Adrenal gland (tissue), 19 donors: ENCODE measurements at places on chromosomes 3 and 15.

- no peak for DNase-seq
These were observed 86.8 kb downstream of the CYP19A1 start for GRCh38 chr15:51251556-51251955.

DNA sequence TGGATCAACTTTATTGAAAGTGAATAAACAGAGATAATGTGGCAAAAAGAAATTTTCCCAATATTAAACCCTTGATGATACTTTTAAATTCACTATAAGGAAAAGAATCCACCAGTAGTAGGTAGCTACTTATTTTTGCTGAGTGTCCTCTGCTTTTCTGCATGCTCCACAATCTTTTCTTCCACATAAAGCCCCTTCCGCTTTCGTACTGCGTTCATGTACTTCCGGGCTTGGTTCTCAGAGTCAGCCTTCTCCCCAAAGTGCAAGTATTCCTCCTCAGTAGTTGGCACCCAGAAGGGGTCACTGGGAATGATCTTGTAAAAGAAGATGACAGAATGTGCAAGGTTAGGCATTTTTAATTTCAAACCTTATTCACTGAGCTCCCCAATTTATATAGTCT is 84.4 kb upstream of the MEX3B start:
- DNase-seq = no peak

GRCh38 chr3:153600896-153601295 is 438.9 kb downstream of the RAP2B start:
- DNase-seq = no peak

DNA sequence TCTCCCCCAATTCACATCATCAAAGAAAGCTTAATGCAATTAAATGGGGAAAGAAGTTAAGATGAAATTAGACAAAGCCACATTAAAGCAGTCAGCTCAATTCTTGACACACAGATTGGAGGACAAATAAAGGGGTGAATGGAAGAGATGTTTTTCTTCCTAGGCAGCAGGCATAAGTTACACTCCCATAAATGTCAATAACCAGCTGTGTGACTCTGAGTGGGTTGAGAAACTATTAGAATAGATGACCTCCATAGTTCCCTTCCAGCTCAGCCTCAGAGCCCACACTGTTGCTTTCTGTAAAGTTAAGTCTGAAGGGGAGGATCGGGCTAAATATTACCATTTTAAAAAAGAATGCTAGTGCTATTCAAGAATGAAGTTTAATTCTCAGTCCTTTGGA is 71.0 kb downstream of the THBS1 start:
- DNase-seq = no peak

DNA sequence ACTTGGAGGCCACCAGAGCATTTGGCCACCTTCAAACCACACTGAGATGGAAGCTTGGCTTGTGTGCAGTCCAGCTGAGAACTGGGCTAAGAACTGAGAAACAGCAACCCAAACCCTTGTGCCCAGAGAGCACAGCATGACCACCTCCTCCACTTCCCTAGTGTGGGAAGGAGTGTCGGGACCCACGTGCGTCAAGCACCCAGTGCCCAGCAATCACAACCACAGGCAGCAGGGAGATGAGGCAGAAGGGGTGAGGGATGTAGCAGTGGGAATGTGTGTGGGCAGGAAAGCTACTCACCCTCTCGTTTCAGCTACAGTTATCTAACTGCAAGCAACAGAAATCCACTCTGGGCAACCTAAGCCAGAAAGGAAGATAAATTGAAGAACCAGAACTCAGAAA is 25.0 kb upstream of the RFTN1 start:
- DNase-seq = no peak

- peak; percentile 42 for DNase-seq
These were observed 22.1 kb upstream of the POLG start for GRCh38 chr15:89356634-89357298.

GRCh38 chr3:100334488-100335351 is at the start of gene NIT2:
Gene NIT2, plus strand, starts transcription at chr3:100334757. Its CDS starts 35 bp downstream, at chr3:100334792.
- DNase-seq = peak; percentile 84

GRCh38 chr15:49387471-49387870 is 35.6 kb upstream of the FGF7 start:
- no peak for DNase-seq

DNA sequence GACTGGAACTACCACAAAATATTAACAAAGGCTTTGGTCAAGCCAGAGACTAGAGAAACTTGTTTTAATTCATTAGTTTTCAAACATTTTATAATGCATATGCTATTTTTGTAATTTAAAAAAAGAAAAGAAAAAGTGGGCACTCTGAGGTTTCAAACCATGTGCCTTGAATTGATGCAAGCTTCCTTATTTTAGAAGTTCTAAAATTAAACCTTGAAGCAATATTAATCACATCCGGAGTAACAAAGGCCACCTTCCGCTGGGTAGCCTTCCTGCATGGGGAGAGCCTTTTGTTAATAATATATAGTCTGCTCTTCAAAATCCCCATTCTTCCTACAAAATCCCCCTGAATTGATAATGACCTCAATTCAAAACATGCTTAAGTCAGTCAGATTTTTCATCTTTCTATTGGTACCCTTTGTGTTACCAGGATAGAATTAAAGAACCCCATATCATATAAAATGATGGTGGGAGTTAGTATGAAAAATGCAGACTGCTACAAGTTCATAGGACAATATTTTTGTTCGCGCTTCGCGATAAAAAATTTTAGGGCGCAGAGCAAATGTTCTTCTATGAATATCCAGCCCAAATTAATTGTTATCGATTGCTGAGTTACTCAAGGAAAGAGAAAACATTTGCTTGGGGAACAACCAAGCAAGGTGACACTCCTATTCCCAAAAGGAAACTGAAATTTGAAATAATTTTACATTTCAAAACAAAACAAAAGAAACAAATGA is 30.6 kb downstream of the LDHAL6B start:
- no peak for DNase-seq

DNA sequence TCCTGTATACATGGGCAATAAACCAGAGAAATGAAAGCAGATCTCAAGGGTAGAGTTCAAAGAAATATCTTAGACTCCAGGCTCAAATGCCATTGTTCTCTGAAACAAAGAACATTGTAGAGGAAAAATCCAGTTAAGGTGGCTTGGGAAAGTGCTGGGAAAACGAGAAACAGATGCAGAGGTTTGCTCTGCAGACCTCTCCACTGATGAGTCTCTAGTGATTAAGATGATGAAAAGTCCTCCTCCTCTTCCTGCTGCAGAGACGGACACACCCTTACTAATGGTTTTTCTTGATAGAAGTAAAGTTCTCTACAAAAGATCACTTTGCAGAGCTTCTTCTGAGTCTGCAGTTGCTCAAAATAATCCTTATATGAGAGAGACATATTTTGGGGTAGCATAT is 264.7 kb downstream of the GABRG3 start:
- no peak for DNase-seq

- no peak for DNase-seq
These were observed 22.3 kb upstream of the P2RY13 start for GRCh38 chr3:151351648-151352047.

GRCh38 chr15:63834500-63835210 is 907 bp upstream of the HERC1 start:
- no peak for DNase-seq

GRCh38 chr15:69861331-69862171 is 236.2 kb downstream of the TLE3 start:
- no peak for DNase-seq

GRCh38 chr3:128182656-128183055 is 29.4 kb downstream of the EEFSEC start:
- DNase-seq = no peak

GRCh38 chr3:130975251-130975650 is 51.4 kb downstream of the ASTE1 start:
- DNase-seq = no peak

GRCh38 chr3:4019501-4019900 is 220.3 kb downstream of the LRRN1 start:
- DNase-seq = no peak

DNA sequence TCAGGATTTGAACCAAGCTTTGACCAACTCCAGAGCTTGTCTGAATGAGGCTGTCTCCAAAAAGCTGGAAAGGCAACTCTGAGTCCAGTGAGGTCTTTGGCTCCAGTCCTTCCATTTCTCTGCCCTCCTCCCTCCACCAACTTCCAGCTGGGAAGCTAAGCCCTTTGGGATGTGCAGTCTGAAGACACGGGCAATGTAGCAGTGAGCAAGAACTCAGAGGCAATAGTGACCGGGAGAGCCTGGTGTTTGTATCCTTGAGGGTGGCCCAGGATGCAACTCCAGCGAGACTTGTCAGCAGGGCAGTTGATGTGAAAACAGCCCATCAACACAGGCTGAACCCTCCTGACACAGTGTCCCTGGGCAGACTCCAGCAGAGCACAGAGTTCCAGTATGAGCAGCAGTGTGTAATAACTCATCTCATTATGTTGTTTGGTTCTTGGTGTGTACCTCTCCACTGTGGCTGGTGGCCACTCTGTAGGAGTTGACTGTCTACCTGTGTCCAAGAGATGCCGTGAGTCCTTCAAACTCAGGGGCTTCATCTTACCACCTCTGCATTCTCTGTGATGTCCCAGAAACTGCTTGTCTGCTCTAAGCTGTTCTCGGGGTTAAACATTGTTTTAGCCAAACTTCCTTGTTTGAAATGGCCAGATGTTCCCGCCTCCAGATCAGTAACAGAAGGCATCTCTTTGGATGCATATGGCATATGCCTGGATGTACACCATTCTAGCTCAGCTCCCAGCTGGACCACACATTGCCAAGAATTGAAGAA is 6.6 kb downstream of the CDCP1 start:
- DNase-seq = no peak

DNA sequence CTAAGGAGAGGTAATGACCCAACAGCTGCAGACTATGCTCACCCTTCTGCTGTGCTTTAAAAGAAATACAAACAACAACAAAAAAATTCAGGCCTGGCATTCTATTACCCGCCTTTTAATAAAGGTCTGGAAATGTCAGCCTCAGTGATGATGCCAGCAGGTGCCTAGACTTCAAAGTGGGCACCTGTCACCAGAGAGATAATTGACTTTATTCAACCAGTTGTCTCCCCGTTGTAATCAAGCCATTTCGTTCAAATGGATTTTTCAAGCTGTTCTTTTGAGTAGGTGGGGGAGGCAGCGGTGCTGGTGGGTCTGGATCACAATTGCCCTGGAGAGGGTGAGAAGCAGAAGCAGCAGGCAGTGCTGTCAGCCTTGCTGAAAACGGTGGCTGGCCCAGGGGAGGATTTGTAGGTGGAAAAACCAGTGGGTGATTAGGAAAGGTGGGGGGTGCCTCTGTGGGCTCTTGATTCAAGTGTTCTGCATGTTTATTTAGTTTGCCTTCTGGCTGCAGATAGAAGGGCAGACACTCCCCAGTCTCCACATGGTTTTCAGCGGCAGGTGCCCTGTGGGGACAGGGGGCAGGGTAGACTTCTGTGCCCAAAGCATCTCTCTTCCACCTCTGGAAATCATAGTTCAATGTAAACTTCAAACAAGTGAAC is 300.2 kb upstream of the SLCO3A1 start:
- no peak for DNase-seq

DNA sequence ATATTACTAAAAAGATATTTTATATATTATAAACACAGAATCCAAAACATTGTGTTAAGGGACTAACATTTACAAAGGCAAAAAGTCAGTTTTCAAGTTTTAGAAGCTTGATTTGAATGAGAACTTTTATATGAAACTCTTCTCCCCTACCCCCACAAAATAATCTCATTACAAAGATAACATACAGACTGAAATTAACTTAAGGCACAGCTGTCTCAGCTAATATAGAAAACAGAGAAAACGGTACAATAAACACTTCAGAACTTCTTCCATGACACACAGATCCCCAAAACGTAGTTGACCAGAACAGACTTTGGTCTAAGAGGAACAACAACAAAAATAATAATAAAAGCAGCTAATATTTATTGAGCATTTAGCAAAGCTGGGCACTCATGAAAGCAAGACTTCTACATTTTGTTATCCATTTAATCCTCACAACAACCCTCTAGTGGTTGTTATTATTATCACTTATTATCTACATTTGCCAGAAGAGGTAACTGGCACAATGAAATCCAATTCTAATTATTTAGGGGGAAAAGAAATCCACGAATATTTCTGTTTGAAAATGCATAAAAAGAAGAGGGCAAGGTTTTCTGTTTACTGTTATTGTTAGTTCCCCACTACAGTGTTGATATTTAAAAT is 68.1 kb downstream of the PFN2 start:
- DNase-seq = no peak

DNA sequence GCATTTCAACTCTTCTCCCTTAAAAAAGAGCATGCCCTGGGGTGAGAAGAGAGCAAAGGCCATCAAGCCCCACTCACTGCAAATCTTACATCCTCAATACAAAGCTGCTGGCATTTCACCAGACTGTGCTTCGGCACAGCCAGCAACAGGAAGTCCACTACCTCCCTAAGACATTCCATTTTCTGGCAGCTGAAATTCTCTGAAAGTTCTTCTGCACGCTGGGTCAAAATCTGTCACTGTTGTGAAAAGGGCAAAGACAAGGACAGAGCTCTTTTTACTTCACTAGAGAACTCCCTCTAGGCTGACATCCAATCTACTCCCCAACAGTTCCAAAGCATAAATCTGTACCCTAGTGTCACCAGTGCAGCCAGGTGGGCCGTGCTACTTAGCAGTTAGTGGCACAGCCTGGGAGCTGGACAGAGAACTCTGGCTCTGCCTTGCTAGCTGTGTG is 6.3 kb downstream of the MTMR10 start:
- peak; percentile 27 for DNase-seq

GRCh38 chr3:139715743-139716360 is 38.1 kb upstream of the NMNAT3 start:
- DNase-seq = no peak

GRCh38 chr15:95733931-95734330 is 596.6 kb upstream of the NR2F2 start:
- no peak for DNase-seq

DNA sequence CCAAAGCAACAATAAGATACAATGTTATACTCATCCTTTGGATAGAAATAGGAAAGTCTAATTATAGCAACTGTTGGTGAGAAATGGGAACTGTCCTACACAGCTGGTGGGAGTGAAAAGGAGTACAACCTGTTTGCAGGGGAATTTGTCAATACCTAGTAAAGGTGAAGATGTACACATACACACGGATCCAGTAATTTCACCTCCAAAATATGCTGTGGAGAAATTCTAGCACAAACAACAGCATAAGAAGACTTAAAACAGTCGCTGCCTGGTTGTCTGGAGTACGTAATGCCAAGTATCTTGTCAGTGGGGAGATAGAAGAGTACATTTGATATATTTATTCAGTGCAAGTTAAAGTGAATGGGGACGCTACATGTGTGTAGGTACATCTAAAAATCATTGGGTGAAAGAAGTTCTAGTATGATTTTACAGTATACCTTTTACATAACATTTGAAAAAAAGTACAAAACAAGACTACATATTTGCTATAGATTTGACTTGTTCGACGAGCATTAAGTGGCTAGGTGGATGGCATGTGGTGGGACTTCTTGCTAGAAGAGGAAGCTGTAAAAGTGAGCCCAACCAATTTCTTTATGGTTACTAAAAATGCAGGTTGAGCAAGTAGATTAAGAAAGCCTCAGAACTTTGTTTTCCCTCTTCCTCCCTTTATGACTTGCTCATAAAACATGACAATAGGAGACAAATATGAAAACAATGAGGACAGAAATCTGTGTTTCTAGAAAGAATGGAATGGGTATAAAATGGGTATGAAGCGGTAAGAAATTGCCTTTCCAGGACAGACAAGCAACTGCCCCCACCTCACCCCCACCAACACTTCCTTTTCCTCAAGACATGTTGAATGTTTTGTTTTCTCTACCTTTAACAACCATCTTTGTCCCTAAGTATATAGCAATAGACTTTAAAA is 50.2 kb upstream of the CCR4 start:
- DNase-seq = no peak

GRCh38 chr3:123960781-123961507 is at the start of gene CCDC14:
Gene CCDC14, minus strand, starts transcription at chr3:123961229. Its CDS starts 56 bp downstream, at chr3:123961173.
- DNase-seq = peak; percentile 96

- no peak for DNase-seq
These were observed 2.1 kb upstream of the CCDC33 start for GRCh38 chr15:74233851-74234597.
